ENCODE measurements at places on chromosomes 1 and 21.

DNA sequence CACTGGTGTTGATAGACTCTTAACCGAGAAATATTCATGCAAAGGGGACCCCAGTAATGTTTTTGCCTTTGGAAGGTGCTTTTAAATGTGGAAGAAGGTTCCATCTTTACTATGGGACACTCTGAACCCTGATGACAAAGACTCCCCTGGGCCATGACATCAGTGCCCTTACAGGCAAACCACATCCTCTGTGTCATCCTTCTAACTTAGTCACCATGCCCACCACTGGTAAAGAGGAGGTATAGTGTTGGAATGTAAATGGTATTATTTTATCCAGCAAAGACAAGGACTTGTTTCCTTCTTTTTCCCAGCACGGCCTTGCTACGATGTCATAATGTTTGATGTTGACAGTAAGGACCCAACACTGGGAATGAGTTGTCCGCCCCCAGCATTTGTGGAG, 12.6 kb downstream of the METTL13 start:
- no peak for DNase-seq

DNA sequence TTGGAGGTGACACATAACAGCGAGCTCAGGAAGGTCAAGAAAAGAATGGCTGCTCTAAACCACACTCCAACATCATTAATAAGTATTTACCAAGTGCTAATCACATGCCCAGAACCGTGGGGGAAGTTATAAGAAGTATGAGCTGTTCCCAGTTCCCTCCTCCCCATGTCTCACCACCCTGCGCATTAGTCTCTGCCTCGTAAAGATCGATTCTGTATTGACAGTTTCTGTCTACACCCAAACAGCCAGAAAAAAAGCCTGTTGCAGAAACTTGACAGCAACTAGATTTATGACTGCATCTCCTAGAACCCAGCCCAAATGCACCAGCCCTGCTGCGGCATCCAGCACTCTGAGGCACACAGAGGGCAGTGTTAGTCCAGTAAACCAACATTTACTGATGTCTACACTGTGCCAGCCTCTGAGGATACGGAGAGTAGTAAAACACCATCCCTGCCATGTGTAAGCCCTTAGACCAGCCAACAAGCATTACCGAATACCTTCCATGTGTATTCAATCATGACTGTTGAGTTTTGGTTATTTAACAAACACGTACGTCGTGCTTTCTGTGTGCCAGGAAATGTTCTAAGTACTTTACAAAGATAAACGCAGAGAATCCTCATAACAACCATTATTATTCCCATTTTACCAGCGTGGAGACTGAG, 63.6 kb upstream of the ZBTB40 start:
- no peak for DNase-seq

- DNase-seq = no peak
Observed at GRCh38 chr1:214793708-214794107, 190.7 kb downstream of the CENPF start.

- no peak for DNase-seq
Observed at GRCh38 chr1:107897438-107898345, 67.3 kb downstream of the VAV3 start.

DNA sequence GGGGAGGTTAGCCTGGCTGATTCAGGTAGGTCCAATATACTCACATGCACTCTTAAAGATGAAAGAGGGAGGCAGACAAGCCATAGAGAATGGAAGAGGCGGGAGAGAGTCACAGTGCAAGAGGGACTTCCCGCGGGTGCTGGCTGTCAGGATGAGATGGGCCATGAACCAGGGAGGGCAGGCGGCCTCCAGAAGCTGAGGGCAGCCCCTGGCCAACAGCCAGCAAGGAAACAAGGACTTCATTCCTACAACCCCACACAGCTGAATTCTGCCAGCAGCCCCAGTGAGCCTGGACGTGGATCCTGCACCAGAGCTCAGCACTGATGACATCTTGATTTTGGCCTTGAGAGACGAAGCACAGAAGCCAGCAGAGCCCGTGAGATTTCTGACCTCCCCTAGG, 15.1 kb upstream of the B3GALT5 start:
- DNase-seq = no peak

GRCh38 chr1:52925571-52926005, 1.5 kb upstream of the SCP2 start:
- DNase-seq = no peak

GRCh38 chr1:163147019-163147418, 55.7 kb downstream of the RGS5 start:
- no peak for DNase-seq

- DNase-seq = no peak
Observed at GRCh38 chr1:50129201-50129600, 20.5 kb downstream of the ELAVL4 start.

- no peak for DNase-seq
Observed at GRCh38 chr1:154752273-154753030, 117.6 kb downstream of the KCNN3 start.

DNA sequence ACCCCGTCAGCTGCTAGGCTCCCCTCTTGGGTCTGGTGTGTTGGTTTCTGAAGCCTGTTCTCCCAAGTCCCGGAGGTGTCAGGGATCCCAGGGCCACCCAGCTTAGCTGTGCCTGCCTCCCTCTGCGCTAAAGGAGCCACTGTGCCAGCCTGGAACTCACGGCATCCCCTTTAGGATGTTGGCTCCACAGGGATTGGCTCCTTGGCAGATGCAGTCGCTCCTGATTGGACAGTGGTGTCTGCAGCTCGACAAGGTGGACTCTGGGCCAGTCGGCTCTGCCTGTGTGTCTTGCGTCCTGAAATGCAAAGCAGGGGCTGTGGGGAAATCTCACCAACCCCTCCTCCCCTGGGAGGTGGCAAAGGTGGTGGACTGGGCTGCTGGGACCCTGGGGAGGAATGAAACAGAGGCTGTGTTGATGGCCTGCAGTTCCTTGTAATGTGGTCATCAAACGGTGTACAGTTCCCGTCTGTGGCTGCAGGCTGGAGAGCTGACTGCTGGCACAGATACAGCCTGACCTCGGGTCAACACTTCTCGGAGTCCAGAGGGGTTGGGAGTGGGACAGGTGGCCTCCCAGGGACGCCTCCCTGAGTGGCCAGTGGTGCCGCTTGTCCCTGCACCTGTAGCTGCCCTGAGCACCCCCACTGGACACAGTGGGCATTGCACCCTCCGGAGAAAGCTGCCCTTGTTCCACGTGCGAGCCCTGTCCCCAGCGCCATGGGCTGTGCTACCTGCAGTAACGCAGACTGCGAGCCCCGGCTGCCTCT, 11.5 kb upstream of the KCNAB2 start:
- DNase-seq = no peak

GRCh38 chr1:187692799-187693198, 864.0 kb downstream of the PLA2G4A start:
- DNase-seq = no peak

- DNase-seq = no peak
Observed at GRCh38 chr21:27582948-27583430, 616.1 kb upstream of the ADAMTS5 start.

- DNase-seq = no peak
Observed at GRCh38 chr1:112803906-112804762, 89.0 kb upstream of the PPM1J start.

GRCh38 chr1:234707641-234708040, 97.7 kb upstream of the IRF2BP2 start:
- DNase-seq = no peak

GRCh38 chr1:173997791-173998190, 24.4 kb downstream of the RC3H1 start:
- no peak for DNase-seq

- DNase-seq = no peak
Observed at GRCh38 chr1:33392206-33392605, 38.7 kb downstream of the PHC2 start.

DNA sequence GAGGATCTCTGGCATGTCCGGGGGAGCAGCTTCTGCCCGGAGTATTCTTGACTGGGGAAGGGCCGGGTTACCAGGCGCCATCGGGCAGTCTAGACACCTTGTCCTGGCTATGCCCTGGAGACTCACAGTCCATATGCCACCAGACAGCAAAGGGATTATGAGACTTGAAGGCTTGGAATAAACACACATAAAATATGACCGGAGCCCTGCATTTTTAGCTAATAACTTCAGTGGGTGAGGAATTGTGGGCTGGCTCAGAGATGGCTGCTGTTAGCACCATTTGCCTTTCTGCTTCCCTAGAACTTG, 15.5 kb downstream of the NTPCR start:
- no peak for DNase-seq

GRCh38 chr21:15653710-15654109, 76.1 kb upstream of the USP25 start:
- no peak for DNase-seq

GRCh38 chr1:55618199-55618598, 403.0 kb upstream of the USP24 start:
- no peak for DNase-seq

- no peak for DNase-seq
Observed at GRCh38 chr1:153533689-153534201, 2.0 kb downstream of the S100A6 start.

GRCh38 chr1:41382480-41383090, 21.4 kb downstream of the FOXO6 start:
- DNase-seq = no peak

DNA sequence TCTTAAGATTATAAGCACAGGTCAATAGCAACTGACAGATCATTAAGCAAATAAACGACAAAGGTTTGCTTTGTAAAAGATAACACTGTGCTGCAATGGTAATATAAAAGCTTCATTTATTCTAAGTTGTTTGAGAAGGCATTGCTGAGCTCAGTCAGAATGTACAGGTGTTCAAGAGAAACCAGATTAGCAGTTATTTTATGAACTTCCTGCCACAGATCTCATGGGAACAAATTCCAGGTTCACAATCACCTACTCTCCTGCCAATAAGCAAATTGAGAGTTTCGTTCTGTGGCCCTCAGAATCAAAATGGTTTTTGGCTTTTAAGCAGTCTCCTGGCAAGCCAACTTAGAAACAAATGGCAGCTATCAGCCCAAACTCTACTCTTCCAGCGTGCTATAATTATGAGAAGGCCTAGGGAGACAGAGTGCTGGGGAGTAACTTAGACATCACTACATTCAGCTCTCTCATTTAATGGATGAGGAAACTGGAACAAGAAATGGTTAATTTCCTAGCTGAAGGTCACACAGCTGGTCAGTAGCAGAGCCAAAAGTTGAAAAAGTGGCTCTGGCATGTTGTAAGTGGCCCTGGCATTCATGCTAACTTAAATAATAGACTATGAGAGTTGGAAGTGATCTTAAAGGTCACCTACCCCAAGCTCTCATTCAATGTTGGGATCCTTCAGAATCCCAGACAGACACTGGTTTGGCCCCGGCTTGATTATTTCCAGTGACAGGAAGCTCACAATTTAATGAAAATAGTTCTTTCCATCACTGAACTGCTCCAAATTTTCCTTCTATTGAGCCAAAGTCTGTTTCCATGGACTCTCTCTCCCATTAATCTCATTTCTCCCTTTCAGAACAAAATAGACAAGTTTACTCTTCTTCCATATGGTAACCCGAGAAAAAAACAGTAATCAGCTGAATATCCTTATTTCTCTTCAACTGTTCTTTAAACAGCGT, 82.6 kb upstream of the EDEM3 start:
- DNase-seq = no peak

DNA sequence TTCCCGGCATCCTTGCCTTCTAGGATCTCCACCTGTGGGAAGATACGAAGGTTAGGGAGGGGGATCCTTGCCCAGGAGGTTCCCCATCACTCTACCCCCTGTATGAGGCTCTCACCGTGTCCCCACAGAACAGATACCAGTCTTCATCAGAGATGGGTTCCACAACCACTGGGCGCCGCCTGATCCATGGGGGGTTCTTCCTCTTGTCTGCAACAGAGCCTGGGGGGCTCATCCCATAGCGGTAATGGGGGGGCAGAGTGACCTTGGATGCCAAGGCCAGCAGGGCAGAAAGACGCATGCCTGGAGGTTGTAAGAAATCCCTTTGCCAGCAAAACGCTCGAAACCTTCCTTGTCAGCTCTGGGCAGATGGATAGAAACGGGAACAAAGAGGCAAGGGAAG, 2.5 kb downstream of the MRPL24 start:
- no peak for DNase-seq

GRCh38 chr1:225427235-225428067, at the start of gene LBR:
Gene LBR, minus strand, starts transcription at chr1:225428038. Its CDS starts 3,963 bp downstream, at chr1:225424075.
- DNase-seq = no peak

Measured in NCI-H2081 treated with DMSO at 0.1 percent for 48 hours (cell line).